ENCODE measurements at places on chromosomes 12 and 14.

DNA sequence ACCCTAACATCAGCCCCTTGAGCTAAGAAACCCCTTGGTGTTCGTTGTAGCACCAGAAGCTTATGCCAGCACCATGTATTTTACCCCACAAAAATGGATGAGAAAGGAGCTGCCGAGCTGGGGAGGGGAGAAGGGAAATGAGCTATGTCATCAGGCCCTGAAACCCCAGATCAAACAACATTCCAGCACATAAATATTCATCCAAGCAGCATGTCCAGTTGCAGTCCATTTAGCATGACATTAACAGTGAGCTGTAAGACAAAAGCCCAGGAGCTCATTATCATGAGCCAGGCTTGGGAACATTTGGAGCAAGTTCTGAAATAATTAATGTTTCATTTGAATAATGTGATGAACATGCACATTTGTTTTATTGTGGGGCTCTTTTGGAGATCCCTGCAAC is 630.1 kb upstream of the TMEM132C start:
- no peak for DNase-seq

- no peak for DNase-seq
Observed at GRCh38 chr12:72230589-72230988, 41.6 kb upstream of the TRHDE start.

GRCh38 chr12:43832463-43833168 is 3.3 kb upstream of the TMEM117 start:
- no peak for DNase-seq

DNA sequence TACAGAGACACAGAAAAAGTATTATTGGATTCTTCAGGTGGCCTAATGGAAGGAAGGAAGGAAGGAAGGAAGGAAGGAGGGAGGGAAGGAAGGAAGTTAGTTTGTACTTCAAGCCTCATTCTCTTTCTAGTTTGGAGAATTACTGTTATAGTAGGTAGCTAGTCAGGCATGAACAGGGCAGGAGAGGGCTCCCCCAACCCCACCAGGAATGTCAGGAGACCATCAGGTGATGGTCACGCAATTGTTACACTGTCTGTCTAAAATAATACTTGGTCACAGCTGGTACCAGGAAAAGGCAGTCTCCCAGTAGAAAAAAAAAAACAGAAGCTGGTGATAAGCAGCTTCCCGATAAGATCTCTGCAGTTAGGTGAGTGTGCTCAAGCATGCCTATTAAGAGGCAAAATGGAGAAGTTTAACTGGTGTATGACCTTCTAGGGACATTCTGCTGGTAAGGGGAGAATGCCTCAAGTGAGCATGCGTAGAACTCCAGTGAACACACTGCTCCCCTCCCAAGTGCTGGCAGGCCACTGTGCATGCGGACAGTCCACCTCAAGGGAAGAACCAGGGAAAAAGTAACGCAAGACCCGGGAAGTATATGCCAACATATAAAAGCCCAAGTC is 358.4 kb upstream of the SOX5 start:
- no peak for DNase-seq

DNA sequence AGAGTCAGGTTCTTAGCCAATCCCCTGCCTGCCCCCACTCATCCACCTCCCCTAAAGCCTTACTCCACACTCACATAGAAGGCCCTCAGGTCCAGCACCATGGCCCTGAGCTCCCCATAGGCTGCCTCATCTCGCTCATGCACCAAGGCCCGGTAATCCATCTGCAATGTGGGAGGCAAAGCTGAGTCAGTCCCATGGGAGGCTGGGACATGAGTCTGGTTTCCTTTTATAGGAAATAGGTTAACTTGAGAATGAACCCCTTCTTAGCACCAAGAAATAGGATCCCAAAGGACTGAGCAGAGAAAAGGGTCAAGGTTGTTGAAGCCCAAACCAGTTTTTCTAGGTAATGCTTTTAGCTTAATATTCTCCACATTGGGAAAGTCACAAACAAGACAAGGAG is 2.1 kb upstream of the EMC9 start:
- DNase-seq, result no peak

GRCh38 chr12:91109148-91109564 is 2.1 kb downstream of the LUM start:
- no peak for DNase-seq

DNA sequence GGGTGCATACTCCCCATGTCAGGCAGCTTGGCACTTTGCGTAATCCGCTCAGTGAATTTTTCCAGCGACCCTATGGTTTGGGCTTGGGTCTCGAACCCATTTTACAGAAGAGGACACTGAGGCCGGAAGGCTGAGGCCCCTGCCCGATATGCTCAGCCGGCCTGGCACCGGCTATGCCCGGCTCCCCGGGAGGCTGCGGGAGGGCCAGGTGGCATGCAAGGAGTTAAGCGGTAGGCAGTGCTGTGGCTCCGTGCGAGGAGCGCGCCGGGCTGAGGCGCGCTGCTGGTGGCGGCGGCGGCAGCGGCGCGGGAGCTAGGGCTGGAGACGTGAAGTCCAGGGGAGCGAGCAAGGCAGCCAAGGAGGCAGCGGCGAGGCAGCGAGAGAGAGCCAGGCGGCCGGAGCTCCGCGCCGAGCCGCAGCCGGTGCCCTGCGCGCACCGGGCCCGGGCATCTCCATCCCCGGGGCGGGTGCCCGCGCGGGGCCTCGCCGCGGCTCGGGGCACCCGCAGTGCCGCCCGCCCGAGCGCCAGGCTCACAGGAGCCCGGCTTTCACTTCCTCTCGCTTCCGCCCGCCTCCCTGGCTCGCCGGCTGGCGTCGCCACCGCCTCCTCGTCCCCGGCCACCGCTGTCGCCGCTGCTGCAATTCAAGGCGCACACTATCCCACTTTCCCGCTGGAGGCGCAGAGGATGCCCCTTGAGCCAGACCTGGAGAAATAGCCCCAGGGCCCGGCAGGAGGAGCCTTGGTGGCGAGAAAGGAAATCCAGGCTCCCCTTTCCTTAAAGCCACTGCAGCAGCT is at the start of gene WSCD2:
Gene WSCD2, plus strand, starts transcription at position 272 of the 796 bp plus-strand sequence. CDS start 66,545 bp downstream, outside the sequence.
- DNase-seq, result no peak

GRCh38 chr12:54704202-54704601 is 56.0 kb upstream of the DCD start:
- no peak for DNase-seq

- no peak for DNase-seq
Observed at GRCh38 chr12:92912052-92912451, 17.0 kb downstream of the EEA1 start.

DNA sequence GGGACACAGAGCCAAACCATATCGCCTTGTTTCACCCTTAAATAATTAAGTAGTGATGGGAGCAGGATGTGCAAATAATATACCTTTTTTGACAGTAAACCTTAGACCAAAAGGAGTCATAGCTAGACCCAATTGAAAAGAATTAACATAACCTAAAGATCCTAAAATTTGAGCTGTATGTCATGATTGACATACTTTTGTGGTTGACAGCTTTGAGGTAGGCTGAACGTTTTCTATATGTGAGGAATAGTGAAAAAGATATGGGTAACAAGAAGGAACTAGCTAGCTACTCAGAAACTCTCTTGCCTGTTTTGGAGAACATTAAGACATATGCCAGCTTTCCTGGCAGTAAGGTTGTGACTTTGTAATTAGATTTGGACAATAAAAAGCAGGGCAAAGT is 320.6 kb downstream of the KCNC2 start:
- no peak for DNase-seq

GRCh38 chr14:54105898-54106297 is 149.3 kb upstream of the BMP4 start:
- no peak for DNase-seq

GRCh38 chr12:12582193-12582881 is 19.7 kb upstream of the DUSP16 start:
- no peak for DNase-seq

- no peak for DNase-seq
Observed at GRCh38 chr12:51904951-51905470, 2.3 kb upstream of the ACVRL1 start.

- DNase-seq, result no peak
Observed at GRCh38 chr12:3606128-3606527, 115.1 kb downstream of the PRMT8 start.

- no peak for DNase-seq
Observed at GRCh38 chr12:63967358-63968145, 123.1 kb downstream of the SRGAP1 start.

- DNase-seq, result no peak
Observed at GRCh38 chr14:65333943-65334687, 78.4 kb upstream of the FUT8 start.

DNA sequence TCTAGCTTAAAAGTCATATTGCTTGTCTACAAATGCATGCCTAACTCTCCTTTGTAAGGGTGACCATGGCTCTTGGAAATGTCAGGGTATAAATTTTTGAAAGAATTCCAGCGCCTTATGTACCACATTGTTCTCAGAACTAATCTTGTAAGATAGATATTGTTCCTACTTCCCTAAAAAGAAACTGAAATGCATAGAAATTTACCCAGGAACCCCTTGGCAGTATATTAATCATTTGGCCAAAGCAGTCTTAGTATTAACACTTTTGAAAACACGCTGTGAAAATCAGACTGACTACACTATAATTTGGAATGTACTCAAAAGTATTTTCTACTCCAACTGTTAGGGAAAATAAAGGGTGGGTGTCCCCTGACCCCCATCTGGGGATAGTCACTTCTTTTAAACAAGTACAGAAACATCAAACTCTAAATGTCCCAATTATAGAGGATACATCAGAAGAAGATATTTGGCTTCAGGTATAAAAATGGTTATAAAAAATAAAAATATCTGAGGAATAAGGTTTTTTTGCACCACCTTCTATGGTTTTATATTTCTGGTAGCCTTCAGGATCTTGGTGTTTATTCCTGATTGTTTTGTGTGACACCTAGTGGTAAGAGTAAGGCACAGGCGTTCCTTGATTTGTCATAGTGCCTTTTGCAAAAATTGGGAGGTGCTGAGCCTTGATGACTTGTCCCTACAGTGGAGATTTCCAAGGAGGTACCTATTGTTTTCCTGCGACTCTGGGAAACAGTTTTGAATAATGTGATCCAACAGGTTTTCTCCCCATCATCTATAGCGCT is 2.2 kb upstream of the NFKBIA start:
- DNase-seq, result no peak

DNA sequence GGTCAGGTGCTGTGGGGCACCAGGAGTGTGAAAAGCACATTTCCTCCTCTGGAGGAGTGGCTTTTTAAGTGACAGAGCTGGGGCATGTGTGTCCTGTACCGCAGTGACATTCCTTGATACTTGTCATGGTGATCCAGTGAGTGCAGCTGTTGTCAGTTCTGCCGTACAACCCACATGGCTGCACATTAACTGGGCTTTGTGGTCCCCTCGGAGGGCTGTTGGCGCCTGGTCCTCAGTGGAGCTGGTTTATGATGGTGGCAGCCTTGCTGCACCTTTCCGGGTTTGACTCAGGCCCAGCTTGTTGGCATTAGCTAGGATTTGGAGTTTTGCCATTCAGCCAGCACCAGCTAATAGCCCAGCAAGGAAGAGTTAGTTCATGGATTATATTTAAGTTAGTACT is 77.0 kb downstream of the SLC25A47 start:
- no peak for DNase-seq

DNA sequence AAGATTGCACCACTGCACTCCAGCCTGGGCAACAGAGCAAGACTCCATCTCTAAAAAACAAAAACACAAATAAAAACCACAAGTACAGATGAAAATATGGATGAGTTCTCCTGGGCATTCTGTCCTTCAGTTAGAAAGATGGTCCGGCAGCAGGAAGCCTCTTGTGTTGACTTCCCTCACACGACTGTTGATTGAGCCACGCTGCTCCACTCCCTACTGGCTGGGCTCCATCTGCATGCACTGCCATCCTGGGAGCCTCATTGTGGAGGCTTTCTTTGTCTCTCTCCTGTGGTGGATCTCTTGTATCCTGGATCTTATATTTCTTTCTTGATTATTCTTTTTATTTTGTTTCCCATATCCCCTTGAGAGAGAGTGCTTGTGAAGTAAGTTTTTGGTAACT is 30.8 kb upstream of the TBC1D30 start:
- DNase-seq, result no peak

GRCh38 chr12:47938093-47938492 is 25.3 kb upstream of the TMEM106C start:
- DNase-seq, result no peak

All from stimulated activated naive CD4-positive, alpha-beta T cell treated with Interleukin-2 at 50 U/mL for 16 hours (primary cell).